ENCODE measurements at places on chromosomes 12 and 14.

GRCh38 chr12:121530600-121531355, 50.0 kb downstream of the KDM2B start:
- DNase-seq, result no peak

DNA sequence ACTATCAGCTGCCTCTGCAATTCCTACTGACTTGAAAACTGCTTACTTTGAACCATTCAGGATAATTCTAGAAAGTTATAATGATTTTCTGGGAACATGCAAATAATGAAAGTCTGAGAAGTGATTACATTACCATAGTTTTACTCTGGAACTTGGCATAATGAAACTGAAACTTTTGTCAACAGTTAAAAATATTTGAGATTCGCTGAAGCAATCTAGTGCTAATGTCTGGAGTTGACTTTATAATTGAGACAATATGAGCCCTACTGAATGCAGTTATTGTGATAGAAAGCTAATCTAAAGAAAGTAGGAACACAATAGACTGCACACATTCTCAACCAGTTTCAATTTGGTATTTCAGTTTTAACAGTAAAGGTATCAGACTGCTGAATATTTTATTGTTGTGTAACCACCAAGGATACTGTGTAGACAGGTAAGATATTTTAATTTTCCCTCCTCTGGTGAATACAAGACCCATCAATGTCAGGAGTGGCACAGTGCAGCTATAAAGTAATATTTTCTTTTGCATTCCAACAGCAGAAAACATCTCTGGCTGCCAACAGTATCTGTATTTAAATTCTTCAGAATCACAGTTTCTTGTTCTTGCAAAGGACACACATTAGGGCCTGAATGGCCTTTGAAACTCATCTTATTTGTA, 483.5 kb downstream of the ATP23 start:
- DNase-seq, result no peak

GRCh38 chr12:94596596-94596995, 53.8 kb downstream of the TMCC3 start:
- DNase-seq, result no peak

DNA sequence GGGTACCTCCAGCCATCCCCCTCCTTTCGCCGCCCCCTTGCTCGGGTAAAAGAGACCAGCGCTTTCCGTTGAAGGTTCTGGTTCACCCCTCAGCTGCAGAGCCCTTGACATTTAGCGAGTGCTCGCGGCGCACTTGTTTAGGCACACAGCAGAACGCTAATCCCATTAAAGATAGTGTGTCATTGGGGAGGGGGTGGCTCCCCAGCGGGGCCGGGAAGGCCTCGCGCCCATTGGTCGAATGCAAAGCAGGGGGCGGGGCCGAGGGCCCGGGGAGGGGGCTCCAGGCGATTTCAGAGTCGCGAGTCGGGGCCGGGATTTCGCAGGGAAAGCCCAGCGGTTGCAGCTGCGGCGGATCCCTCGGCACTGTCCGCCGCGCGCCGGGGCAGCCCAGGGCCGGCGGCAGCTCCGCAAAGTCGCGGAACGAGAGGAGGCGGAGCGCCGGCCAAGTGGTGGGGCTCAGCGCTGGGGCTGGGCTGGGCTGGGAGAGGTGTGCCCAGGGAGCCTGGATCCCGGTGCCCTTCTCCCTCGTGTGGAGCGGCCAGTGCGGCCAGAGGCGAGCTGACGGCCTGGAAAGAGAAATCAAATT, 122.9 kb downstream of the TSPAN9 start:
- no peak for DNase-seq

DNA sequence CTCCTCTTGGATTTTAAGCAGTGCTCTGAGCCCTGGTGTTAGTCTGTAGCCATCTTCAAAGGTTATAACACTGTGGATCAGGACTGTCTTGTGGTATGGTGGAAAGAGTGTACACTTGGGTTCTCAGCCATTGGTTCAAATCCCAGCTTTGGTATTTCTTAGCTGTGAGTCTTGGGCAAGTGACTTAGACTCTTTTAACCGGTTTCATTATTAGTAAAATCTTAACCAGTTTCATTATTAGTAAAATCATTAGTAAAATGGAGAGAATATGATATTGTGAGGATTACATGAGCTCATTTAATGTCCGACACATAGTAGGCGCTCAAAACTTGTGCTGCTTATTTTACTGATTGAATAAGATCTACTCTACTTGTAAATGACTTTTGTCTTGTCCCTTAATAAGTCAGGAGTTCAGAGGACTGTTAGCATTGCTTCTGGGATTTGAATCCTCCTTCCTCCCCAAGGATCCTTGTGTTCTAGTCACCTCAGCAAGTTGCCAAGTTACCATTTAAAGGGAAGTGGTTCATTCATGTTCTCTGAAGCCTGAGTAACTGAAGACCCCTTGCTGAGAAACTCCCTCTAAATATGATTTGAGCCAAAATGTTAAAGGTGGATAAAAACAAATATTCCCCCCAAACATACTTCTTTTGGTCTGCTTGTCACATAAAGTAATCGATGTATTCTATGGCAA, 12.4 kb downstream of the TTLL5 start:
- DNase-seq, result no peak

DNA sequence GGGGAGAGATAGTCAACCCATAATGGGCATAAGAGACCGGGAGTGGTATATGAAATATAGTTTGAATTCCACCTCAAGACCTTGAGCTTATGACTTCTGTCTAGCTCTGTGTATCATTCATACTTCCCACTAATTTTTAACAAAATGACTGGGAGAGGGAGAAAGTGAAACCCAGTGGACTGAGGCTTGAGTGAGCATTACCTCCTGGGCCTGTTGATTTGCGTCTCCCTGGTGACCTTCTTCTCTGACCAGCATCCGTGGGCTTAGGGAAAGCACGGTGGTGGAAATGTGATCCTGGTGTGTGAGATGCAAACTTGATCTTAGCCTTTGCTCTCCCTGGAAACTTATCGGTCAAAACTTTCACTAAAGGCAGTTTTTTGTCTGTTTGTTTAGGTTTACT, 207.9 kb upstream of the BCL2L14 start:
- no peak for DNase-seq

GRCh38 chr12:25463521-25463920, 89.6 kb downstream of the LMNTD1 start:
- DNase-seq, result no peak

- no peak for DNase-seq
Measured at GRCh38 chr14:86521843-86522242, 991.9 kb downstream of the FLRT2 start.

- no peak for DNase-seq
Measured at GRCh38 chr12:116293687-116294453, 16.4 kb upstream of the MED13L start.

All from cerebellar nuclear complex (tissue), 1 donor.